Naive thymus-derived CD4-positive, alpha-beta T cell (primary cell): ENCODE measurements at places on chromosomes 5 and 9.

GRCh38 chr5:87022415-87022814 is 245.3 kb upstream of the RASA1 start:
- DNase-seq, result no peak

DNA sequence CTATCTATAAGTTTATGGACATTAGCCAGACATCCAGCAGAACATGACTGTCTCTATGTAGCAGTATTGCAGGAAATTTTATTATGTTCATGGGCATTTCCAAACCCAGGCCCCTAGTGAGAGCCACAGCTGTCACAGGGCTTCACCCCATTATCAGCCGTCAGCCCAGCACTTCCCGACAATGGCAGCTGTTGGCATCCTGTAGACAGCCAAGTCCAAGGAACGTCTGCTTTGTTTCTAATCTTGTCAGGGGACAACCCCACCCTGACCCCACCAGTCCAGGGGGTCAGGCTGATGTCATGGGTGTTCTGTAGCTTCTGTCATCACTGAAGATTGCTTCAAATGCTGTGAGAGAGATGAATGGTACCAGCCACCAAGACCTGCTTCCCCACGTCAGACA is 565.3 kb upstream of the BRINP1 start:
- no peak for DNase-seq

- no peak for DNase-seq
These were observed 511.5 kb downstream of the FOXD4L5 start for GRCh38 chr9:64773491-64773931.

DNA sequence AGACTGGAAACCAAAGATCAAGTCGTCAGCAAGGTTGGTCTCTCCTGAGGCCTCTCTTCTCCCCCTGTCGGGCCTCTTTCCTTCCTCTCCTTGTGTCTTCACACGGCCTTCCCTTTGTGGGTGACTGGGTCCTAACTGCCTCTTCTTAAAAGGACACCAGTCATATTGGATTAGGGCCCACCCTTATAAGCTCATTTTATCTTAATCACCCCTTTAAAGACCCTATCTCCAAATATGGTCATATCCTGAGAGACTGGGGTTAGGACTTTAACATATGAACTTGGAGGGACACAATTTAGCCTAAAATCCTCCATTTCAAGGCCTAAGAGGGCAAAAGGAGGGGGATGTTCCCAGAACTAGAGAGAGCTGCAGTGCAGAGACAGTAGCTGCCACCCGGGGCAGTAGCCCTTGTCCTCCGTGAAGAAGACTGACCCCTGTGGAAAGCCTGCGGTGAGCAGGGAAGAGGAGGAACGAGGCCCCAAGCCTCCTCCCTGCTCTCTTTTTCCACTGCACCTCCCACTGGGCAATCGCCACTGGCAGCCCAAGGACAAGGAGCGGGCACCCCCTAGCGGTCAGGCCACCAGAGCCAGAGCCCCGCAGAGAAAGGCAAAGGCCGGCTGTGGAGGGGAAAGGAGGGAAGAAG is 34.9 kb downstream of the CFAP90 start:
- peak; percentile 42 for DNase-seq

DNA sequence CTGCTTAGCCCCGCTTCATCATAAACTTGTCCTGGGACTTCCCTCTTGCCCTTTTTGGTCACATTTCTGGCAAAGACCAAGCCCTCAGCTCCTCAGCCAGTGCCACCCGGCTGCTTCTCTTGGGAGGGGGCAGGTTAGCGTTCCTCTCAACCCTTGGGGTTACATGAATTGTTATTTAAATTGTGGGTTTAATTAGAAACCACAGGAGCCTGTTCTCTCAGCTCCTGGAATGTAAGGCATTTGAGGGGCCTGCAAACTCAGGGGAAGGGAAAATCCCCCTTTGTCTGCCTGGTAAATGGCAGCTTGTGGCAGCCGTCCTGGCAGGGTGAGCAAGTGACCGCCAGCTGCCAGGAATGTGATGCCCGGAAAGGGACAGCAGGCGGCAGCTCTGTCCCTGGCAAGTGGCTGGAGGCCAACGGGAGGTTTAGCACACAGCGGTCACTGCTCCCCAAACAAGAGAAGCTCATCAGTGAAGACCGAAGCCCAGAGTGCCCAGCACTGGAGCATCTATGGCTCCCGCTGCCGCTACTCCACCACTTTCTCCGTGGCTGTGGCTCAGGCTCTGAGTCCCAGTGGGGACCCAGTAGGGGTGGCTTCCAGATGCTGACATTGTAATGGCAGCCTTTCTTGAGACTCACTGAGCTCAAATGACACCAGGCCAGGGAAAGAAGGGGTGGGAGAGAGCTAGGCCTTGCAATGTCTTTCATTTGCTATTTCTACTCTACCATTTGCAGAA is 51.7 kb downstream of the SHB start:
- no peak for DNase-seq

GRCh38 chr9:1492156-1492555 is 442.0 kb downstream of the DMRT2 start:
- no peak for DNase-seq

- DNase-seq, result no peak
These were observed 30.3 kb upstream of the RFK start for GRCh38 chr9:76424491-76424890.

GRCh38 chr9:136992819-136993369 is 672 bp downstream of the PAXX start:
- DNase-seq, result no peak

- DNase-seq, result no peak
These were observed 265.3 kb downstream of the FSTL4 start for GRCh38 chr5:133347039-133347438.

DNA sequence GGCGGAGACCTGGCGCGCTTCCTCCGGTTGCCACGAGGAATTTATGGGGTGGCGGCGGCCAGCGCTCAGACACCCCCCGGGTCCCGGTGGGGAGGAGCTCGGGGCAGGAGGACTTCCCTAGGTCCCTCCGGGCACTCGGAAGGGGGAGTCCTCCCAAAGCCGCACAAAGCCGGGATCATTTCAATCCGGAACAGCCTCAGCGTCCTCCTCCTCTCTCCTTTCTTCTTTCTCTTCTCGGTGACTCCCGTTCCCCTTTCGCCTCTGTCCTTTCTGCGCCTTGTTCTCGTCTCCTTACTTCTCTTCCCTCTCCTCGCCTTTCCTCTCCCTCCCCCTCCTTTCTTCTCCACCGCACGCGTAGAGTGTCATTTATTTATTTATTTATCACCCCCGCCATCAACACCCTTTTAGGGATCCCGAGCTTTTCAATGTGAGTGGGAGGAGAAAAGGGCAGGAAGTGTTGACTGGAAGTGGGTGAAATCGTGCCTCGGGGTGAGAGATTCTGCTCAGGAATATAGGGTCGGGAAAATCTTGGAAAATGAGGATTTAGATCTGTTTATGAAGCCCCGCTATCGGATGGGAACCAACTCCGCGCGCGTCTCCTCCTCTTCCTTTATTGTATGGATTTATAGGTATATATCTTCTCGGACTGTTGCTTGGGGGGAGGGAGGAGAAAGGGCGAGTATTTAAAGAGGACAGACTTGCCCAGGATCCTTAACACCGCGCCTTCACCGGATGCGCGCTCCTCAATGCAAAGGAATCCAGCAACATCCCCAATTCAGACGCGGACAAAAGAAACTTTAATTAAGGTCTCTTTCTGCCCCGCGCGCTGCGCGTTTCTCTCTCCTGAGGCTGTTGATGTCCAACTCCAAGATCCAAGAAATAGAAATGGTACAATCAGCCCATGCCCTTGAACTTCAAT is 2.0 kb upstream of the ZNF462 start:
- DNase-seq, result no peak

GRCh38 chr9:98491231-98491651 is 217.5 kb downstream of the GABBR2 start:
- no peak for DNase-seq

DNA sequence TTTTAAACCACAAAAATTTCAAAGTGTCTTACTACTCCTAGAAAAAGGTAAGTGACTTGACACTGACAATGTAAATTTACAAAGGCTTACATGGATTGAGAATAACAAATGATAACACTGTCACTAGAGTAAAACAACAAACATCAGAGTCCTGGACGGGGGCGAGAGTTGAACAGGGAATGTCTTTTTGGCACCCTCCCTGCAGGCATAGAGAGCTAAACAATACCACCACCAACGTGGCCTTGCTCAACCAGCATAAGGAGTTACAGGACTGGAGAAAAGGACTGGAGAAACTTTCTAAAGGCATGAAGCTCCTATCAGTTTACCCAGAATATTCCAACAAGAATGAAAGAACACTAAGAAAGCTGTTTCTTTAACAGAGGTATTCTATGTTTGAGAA is 55.3 kb downstream of the PTBP3 start:
- DNase-seq, result no peak

DNA sequence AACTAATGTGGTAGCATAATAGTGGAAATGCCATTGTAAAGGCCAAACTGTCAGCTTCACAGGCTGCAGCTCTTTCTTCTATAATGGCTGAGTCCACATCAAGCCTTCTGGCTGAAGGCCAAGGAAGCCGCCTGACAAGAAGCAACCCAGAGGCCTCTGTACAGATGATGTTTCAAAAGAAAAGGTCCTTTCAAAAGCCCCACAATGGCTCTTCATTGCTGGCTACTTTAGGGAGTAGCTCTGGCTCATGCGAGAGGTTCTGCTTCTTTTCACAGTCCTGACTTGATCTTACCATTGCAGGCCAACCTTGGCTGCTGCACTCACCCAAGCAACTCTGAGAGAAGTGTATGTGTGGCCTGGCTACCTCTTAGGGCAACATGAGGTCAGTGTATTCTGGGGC is 54.5 kb upstream of the EQTN start:
- DNase-seq, result no peak
